A549 treated with RU486 at 1 μM for 4 hours (cell line): ENCODE measurements at places on chromosomes 12 and 14. TPM values are rescaled to one million over a fixed set of nuclear protein-coding genes. Genes with fewer than 3 reads are reported as not detected.

SLC6A15 gene
- 1.9 to 4.3 TPM (median 3.8 TPM) in 5 replicates for total RNA-seq

RDH11 gene
- 65.4 to 67.4 TPM (median 65.7 TPM) in 5 replicates for total RNA-seq

UNG gene
- total RNA-seq: 86.0 to 87.7 TPM (median 86.8 TPM) in 5 replicates

DDX23 gene
- 80.3 to 88.0 TPM (median 82.8 TPM) in 5 replicates for total RNA-seq

TAS2R50 gene
- not detected in 5 replicates for total RNA-seq

GALNT16 gene
- total RNA-seq: 2.2 to 4.3 TPM (median 3.8 TPM) in 5 replicates

SERPINA5 gene
- total RNA-seq: 0.10 to 0.33 TPM (median 0.22 TPM) in 5 replicates

KRT6C gene
- not detected in 5 replicates for total RNA-seq

KTN1 gene
- total RNA-seq: 79.9 to 151 TPM (median 115 TPM) in 5 replicates

ASIC1 gene
- total RNA-seq: 4.8 to 6.5 TPM (median 5.9 TPM) in 5 replicates

TCTN1 gene
- 24.8 to 35.0 TPM (median 29.5 TPM) in 5 replicates for total RNA-seq

IFI27L1 gene
- total RNA-seq: 17.6 to 23.5 TPM (median 20.7 TPM) in 5 replicates

GLTP gene
- total RNA-seq: 18.8 to 21.4 TPM (median 19.5 TPM) in 5 replicates

GDF3 gene
- total RNA-seq: not detected in 5 replicates

NKX2-8 gene
- total RNA-seq: 1.5 to 4.3 TPM (median 3.5 TPM) in 5 replicates
